T-helper 17 cell (primary cell): ENCODE measurements at places on chromosomes 2 and 18.

GRCh38 chr2:23478933-23479683 lies 94.1 kb downstream of the KLHL29 start:
- DNase-seq, result no peak

- DNase-seq, result no peak
Observed at GRCh38 chr2:175435012-175435411, 253.5 kb upstream of the ATP5MC3 start.

- DNase-seq, result no peak
Observed at GRCh38 chr2:177520324-177520723, 127.8 kb downstream of the AGPS start.

GRCh38 chr2:120642646-120643045 lies 93.0 kb upstream of the GLI2 start:
- DNase-seq, result no peak

- DNase-seq, result no peak
Observed at GRCh38 chr2:200786423-200786822, 25.3 kb upstream of the BZW1 start.

- no peak for DNase-seq
Observed at GRCh38 chr2:8312861-8313830, 368.7 kb upstream of the ID2 start.

GRCh38 chr2:29920631-29921559 lies 491 bp downstream of the ALK start:
- DNase-seq, result no peak

GRCh38 chr2:36425608-36426355 lies 70.2 kb downstream of the CRIM1 start:
- DNase-seq, result no peak

DNA sequence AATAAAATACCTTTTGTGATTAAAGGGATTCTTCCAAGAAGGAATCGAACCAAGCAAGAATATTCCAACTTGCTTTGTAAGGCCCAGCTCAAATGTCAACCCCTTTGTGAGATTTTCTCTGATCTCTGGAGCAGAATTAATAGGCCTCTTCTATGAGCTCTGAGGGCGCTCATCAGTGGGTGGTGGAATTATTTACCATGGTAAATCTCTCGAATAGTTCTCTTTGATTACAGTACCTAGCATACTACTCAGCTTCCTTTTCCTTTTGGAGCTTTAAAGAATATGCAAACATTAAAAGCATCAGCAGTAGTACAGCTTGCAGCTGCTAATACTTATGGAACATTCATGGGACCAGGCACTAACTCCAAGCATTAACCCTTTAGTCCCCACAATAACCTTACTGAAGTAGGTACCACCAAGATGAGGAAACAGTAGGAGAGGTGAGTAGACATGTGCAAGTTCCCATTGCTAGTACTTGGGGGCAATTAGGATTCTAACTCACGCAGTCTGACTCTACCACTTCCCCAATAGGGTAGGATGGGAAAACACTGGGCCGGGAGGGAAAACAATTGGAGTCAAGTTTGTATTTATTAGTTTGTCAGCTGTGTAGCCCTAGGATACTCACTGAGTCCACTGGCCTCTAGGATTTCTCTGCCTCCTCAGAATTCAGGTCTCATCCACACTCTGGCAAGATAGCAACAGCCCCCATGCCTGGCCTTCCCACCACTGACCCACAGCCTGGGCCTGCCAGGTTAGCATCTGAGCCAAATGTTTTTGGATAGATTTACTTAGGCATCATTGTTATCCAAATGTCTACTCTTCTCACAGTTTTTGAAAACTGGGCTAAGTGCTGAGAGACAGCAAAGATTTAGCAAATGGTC lies 21.7 kb downstream of the ADD2 start:
- DNase-seq, result no peak

GRCh38 chr2:64606479-64607363 lies 47.0 kb downstream of the SERTAD2 start:
- peak; percentile 80 for DNase-seq

DNA sequence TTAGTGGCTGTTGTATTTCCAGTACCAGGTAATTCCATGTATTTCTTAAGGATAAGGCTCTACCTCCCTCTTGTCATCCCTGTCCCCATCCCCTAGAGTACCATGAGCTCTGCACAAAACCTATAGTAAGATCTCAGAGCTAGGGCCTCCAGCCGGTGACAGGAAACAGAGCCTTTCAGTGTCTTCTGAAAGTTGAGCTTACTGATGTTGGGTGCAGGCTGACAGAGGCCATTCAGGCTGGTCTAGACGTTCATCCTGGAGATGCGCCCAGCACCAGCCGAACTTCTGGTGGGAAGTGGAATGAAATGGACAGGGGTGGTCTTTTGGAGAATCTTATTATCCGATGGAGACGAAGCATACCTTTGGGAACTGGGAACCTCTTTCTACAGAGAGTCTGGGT lies 16.7 kb upstream of the LYPD6B start:
- DNase-seq, result no peak

- no peak for DNase-seq
Observed at GRCh38 chr2:109455731-109456691, 157.8 kb downstream of the SEPTIN10 start.

DNA sequence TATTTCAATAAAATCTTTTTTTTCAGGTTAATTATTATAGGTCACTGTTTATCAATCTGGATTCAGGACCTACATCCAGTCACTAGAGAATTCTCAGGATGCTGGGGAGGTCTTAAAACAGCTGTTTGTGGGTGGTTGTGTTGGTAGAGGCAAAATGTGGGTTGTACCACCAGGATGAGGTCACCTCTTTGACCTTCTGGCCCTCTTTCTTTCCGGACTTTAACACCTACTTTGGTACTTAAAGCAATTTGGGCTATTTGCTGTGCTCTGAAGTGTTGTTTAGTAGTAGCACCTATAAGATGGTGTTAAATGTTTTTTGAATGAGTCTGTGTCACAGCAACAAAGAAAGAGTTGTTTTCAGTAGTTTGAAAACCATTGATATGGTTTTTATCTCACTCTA lies 14.6 kb downstream of the EML4 start:
- no peak for DNase-seq

DNA sequence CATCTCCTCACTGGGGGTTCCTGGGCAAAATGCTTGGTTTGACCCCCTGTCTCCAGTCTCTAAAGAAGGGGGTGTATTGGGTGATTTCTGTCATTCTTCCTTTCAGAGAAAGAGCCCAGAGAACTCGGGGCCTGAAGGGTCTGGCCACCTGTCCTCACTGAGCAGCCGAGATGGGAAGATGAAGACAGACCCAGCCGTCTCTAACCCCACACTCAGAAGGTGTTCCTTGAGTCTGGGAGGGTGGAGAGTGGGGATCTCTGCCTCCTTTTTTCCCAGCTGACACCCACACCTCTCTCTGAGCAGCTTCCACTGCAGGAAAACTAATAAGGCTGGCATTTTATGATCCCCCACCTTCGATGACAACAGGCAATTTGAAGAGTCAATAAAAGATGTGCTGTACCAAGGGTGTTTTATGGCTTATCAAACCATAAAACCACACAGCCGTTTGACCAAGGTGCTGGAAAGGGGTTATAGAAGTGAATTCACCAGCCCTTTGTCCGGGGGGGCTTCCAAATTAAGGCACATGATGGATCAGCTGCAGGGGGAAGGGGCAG lies 213.8 kb downstream of the SMAD2 start:
- no peak for DNase-seq

DNA sequence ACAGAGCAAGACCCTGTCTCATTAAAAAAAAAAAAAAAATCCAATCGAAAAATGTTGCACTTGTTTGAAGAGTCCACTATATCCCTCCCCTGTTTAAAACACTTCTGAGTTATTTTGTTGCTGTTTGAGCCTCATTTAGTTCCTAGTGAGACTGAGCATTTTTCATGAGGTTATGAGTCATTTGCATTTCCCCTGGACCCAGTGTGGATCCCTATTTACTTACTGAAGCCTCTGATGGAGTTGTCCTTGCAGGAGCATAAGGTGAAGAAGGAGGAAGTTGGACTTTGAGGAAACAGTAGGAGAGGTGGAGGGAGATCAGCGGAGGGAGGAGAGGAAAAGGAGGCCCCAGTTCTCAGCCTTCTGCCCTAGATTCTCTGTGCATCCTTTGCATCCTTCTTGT lies 5.1 kb downstream of the CXCR1 start:
- no peak for DNase-seq

DNA sequence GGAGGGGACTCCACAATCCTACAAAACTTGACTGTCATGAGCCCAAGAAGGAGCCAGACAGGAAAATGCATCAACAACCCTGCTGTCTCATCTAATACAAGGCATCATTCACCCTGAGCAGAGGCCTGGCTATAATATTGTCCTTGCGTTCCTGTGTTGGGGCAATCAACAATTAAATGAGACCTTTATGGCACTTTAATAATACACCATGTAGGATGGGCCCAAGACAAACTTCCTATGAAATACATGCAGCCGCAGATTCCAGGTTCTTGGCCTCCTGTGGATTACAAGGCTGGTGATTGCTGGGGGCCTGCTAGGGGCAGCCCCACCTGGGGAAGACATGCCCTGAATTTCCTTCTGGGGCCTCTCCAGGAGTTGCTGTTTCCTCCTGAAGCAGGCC lies 82.8 kb upstream of the PPP1CB start:
- DNase-seq, result no peak

GRCh38 chr2:27296481-27296880 lies 11.8 kb downstream of the UCN start:
- DNase-seq, result no peak
